ENCODE measurements at places on chromosomes 4 and X.

GRCh38 chr4:119300101-119300978, 21.6 kb downstream of the FABP2 start:
- DNase-seq, result peak; percentile 85

- no peak for DNase-seq
These were observed 135.1 kb upstream of the ATP6AP2 start for GRCh38 chrX:40445691-40446090.

DNA sequence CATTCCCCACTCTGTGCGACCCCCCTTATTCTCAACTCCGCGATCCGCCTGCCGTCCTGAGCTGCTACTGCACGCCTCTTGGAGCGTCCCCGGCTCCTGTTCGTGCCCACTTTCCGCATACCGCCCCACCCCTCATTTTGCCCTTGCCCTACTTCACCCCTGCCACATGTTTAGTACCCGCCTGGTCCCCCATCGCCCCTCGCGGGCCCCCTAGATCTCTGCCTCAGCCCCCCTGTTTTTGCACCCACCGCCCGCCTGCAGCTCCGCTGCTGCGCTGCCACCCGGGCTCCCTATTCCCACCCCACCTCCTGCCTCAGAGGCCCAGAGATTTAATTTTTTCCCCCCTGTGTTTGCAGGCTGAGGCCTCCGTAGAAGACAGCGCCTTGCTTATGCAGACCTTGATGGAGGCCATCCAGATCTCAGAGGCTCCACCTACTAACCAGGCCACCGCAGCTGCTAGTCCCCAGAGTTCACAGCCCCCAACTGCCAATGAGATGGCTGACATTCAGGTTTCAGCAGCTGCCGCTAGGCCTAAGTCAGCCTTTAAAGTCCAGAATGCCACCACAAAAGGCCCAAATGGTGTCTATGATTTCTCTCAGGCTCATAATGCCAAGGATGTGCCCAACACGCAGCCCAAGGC, 1.4 kb downstream of the MAGED1 start:
- peak; percentile 22 for DNase-seq

- DNase-seq, result no peak
These were observed 41.6 kb upstream of the ITM2A start for GRCh38 chrX:79408623-79409322.

- DNase-seq, result no peak
These were observed 35.6 kb downstream of the GAB1 start for GRCh38 chr4:143372093-143372915.

DNA sequence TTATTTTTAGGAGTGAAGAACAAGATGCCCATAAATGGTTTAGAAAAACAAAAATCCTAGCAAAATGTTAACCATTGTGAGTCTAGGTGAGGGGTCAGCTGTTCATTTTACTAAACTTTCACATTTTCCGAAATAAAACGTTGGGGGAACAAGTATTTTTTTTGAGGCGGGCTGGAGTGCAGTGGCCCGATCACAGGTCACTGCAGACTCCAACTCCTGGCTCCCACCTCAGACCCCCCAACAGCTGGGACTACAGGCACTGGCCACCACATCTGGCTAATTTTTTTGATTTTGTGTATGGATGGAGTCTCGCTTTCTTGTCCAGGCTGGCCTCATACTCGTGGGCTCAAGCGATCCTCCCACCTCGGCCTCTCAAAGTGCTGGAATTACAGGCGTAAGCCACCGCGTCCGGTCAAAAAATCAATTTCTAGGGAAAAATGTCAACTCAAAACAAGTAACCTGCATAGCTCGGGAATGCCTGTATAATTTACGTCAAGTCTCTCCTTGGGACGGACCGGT, 742 bp upstream of the TAF1 start:
- no peak for DNase-seq
